Cerebellar nuclear complex (tissue), 1 donor: ENCODE measurements at places on chromosomes 1 and 21.

- DNase-seq, result no peak
These were observed 11.5 kb downstream of the ALDH4A1 start for GRCh38 chr1:18890706-18891425.

DNA sequence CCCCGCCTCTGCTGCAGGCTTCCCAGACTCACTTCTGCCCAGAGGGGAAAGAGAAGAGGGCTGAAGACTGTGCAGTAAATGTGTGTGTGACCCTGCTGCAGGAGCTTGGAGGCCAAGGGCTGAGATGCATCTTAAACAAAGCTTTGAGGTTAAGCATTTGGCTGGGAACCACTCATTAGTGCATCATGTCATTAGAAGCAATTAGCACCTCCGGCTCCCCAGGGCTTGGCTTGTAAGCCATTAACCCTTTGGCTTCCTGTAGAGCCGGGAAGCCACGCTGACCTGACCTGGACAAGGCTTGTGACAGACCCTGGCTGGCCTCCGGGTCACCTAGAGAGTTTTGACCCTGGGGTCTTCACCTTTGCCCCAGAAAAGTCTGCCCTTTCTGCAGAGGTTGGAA, 77.0 kb downstream of the CSMD2 start:
- no peak for DNase-seq

- DNase-seq, result no peak
These were observed 102.3 kb upstream of the CD34 start for GRCh38 chr1:208013210-208013609.

GRCh38 chr1:93979718-93980319, 70.6 kb upstream of the GCLM start:
- no peak for DNase-seq

GRCh38 chr21:45381865-45382696, 22.9 kb upstream of the COL18A1 start:
- DNase-seq, result no peak

- no peak for DNase-seq
These were observed 77.1 kb downstream of the MTR start for GRCh38 chr1:236872075-236872666.

DNA sequence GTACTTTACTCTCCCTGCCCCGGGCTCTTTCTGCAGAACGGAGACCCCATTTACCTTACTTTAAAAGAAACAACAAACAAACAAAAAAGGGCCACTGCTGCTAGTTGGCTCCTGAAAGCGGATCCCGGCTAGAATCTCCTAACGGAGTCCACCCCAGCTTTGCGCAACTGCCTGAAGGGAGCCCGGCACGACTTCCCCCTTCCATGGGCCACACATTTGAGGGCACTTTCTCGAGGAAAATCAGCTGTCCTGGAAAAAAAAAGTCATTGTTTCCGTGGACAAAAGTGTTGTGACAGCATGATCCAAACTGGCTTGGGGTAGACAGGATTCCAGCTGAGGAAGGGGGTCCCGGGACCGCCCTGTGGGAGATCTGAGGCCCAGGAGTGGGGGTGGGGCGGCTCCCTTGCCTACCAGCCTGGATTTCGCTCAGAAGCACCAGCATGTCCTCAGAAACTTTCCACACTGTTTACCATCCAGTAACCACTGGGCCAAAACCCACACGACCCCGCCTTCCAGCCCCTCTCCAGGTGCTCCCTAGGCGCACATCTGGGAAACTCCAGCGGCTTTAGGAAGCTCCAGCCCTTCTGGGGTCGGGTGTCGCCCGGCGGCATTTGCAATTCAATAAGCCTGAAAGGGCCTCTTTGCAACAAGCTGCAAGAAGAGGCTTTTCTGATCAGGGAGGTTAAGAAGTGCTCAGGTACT, 4.8 kb downstream of the RIPK4 start:
- DNase-seq, result no peak

DNA sequence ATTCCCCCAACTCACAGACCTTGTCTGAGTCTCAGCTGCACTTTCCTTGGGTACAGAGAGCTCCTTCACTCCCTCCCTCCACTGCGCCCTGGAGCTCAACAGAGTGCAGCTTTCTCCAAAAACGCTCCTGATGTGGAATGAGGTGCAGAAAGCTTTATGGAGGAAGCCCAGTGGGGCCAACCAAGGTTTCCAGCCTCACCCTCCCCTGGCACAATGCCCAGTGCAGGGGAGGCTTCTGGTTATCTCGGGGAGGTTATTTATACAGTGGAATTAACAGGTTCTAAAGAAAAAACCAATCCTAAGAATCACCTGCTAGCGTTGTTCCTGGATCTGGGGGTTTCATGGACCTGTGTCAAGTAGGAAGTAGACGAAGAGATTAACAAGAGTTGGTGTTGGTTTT, at the start of gene ITLN1:
Gene ITLN1, minus strand, starts transcription at position 139 of the 400 bp plus-strand sequence. CDS start 303 bp downstream, outside the sequence.
- DNase-seq, result no peak

DNA sequence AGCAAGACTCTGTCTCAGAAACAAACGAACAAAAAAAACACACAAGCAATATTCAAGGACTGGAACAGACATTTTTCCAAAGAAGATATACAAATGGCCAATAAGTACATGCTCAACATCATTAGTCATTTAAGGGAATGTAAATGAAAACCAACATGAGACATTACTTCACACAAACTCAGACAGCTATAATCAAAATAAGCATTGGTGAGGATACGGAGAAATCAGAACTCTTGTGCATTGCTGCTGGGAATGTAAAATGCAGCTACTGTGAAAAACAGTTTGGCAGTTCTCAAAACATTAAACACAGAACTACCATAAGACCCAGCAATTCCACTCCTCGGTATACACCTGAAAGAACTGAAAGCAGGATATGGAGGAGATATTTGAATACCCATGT, 15.4 kb downstream of the NOL9 start:
- DNase-seq, result no peak

- no peak for DNase-seq
These were observed 12.0 kb upstream of the PLA2G5 start for GRCh38 chr1:20057886-20058420.

DNA sequence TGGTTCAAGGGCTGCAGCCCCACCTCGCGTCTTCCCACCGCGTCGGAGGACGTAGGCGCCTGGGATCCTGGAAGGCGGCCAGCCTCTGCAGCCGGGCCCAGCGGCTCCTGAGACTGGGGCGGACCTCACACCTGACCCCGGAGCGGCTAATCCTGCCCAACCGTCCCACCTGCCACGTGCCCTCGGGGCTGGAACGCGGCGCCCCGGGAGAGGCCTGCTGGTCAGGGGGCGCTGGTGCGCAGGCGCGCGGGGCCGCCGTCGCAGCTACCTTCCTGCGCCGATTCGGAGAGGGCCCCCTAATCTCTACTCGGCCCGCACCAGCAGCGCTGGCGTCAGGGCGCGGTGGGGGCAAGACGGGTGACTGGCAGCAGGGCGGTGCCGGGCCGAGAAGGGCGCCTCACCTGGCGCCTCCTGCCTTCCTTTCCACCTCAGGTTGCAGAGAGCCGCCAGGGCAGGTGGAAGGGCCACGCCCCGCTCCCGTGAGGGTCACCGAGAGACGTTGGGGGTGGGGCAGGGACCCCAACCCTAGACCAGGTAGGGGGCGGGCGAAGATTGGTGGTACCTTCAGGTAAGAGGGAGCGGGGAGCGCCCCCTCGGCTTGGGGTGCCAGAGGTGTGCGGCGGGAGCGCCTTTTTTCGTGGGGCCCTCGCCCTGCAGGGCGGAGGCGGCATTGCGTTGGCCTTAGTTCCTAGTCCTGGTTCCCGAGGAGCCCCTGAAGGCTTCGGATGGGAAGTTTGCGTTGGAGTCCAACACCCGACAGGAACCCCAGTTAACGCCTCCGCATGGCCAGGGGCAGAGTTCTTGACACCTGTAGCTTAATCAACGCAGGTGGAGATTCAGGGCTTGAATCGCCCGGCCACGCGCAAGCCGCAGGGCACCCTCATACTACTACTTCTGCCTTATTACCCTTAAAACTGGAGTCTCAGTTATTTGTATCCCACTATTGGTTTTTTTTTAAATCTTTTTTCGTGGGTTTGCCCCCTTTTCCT, at the start of gene TDRD5:
Gene TDRD5, plus strand, starts transcription at position 241 of the 989 bp plus-strand sequence. CDS start 784 bp downstream, outside the sequence.
- no peak for DNase-seq

DNA sequence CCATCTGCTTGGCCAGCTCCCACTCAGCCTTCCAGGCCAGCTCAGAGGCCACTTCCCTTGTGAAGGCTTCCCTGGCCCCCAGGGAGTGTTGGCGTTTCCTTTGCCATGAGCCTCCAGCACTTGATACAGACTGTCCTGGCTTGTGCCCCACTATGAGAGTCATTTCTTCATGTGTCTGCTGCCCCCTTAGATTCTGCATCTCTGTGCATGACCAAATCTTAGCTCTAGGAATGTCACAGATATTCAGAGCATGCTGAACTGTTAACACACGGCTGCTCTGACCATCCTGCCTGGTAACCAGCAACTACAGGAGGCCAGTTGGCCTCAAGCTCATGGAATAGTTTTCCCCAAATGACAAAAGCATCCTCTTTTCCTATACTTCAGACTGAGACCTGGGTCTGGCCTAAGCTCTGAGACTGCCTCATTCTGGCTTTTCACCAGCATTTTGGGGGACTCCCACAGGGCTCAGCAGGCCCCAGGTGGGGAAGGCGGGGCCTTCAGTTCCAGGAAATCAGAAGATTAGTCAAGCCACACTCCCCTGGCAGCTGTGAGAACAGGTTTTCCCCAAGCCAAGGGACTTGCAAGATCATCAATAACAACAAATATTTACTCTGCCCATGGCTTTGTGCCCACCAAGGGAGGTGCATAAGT, 182.6 kb upstream of the EDN2 start:
- no peak for DNase-seq

DNA sequence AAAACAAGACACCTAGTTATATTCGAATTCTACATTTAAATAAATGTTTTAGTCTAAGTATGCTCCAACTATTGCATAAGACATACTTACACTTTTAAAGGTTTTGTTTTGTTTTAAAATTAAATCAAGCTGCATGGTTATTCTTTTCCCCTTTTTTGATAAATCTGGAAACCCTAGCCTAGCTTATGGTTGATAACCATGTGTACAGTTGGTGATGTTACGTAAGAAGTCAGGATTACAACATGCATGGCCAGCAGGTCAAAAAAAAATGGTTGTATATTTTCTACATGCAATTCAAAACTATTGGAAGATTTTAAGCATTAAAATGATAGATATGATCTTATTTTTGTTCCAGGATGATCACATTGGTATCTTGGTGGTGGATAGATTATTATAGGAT, 1600.6 kb downstream of the PLA2G4A start:
- no peak for DNase-seq

GRCh38 chr1:78153092-78153736, 107.4 kb downstream of the GIPC2 start:
- no peak for DNase-seq

- DNase-seq, result no peak
These were observed 62.9 kb upstream of the ATP1A1 start for GRCh38 chr1:116310180-116310579.

DNA sequence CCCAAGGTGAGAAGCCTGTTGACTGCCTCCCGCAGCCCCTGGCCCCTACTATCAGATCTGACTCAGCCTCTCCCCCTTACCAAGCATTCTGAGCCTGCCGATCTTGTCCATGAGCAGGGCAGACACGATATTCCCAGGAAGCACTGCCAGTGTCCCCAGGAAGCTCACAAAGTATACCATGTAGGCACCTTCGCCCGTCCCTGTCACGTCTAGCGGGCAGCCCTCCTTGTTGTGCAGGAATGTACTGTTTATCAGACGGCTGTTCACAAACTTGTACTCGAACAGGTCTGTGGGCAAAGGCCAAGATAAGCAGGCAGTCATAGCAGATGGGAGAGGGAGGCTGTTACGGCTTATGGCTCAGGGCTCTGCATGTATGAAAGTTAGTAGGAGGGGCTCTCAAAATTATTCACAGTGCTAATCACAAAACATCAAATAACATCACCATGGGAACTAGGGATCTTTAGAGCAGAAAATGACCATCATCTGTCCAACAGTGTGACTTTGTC, 7.3 kb downstream of the BOLA1 start:
- DNase-seq, result no peak

DNA sequence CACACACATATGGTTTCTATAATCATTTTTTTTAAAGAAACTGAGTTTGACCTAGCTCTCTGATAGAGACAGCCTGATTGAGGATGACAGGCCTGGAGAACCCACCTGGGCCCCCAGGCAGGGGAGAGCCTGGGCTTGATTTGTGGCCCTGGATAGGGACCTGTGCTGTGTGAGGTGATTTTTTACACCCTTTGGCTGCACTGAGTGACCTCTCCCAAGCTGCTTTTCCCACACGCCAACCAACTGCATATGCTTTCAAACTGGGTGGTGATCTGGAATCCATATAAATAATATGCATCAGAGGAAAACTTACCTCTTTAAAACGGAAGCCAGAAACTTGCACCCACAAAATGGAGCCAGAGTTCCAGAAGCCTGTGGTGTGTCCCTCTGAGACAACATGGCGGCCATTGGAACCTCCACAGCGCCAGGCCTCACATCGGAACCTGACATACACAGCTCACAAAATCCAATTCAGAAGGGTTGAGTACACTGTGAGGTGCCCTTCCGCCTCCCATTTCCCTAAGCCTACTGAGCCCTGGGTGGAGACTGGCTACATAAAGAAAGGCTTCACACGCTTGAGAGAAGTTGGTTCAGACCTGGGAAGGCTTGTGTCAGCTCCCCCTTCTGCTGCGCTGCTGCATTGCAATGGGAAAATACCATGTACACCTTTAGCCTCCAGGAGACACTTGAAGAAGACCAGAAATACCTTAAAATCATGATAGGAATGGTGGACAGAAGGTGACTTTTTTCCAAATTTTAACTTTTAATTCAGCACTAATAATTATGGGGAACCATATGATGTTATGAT, 160.7 kb downstream of the HHIPL2 start:
- no peak for DNase-seq
